ENCODE measurements at places on chromosomes 11 and 22. TPM values are rescaled to one million over a fixed set of nuclear protein-coding genes. Genes with fewer than 3 reads are reported as not detected.

NUCB2 gene
- 60.1 TPM for total RNA-seq

SERPING1 gene
- total RNA-seq, result 302 TPM

MPEG1 gene
- total RNA-seq, result 9.4 TPM

HBB gene
- 144 TPM for total RNA-seq

SLN gene
- 0.57 TPM for total RNA-seq

RCE1 gene
- 17.6 TPM for total RNA-seq

HIC2 gene
- 4.0 TPM for total RNA-seq

IMMP1L gene
- total RNA-seq, result 26.5 TPM

MRPL40 gene
- 35.4 TPM for total RNA-seq

HTR3A gene
- total RNA-seq, result not detected
